ENCODE measurements at places on chromosomes 2 and 18.

GRCh38 chr2:236178890-236179235 is 10.7 kb upstream of the GBX2 start:
- DNase-seq = no peak

- DNase-seq = no peak
Observed at GRCh38 chr18:74163019-74163660, 14.8 kb downstream of the TIMM21 start.

DNA sequence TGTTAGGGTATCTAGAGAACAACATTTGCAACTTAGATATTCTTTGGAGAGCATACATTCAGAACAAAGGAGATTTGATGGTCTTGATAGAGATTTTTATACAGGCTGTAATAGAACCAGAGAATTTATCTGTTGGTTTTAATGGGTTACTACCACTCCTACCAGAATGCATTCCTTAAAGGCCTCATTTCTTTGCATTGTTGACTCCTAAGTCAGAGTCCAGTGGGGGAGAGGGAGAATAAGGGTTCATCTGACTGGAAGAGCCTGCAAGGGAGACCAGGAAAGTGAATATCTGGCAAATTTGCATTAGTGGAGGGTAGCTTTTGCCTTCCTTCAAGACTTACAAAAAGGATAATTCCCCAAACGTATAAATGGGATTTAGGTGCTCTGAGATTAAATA is 29.7 kb downstream of the AGPS start:
- no peak for DNase-seq

GRCh38 chr2:114752425-114752824 is 310.0 kb downstream of the DPP10 start:
- no peak for DNase-seq
